ENCODE measurements at places on chromosomes 2 and 18. TPM values are rescaled to one million over a fixed set of nuclear protein-coding genes. Genes with fewer than 3 reads are reported as not detected.

Gene EGR4
- not detected for polyA plus RNA-seq

DNA sequence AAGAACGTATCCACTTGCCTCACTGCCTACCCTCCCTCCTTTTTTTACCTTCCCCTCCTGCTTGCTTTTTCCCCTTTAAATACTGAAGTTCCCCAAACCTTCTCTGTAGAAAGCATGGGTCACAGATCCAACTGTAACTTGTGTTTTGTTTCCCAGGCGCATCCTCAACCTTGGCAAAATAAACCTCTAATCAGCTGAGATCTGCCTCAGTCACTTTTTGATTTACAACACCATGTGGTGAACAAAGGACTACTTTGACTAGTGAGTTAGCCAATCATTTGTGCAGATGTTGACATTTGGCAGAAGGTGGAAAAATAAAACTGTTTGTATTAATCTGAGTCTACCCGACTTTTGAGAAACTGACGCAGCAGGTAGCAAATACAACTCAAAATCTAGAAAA is 23.3 kb upstream of the MCM6 start:
- H3K4me3 ChIP-seq = no peak overlapping the region
- H3K27ac ChIP-seq = no peak overlapping the region
- no peaks in the 10 kb centered on the region for H3K27me3 ChIP-seq
- DNase-seq = no peak
- no peaks in the 10 kb centered on the region for H3K36me3 ChIP-seq
- no peaks in the 10 kb centered on the region for H3K4me1 ChIP-seq

DNA sequence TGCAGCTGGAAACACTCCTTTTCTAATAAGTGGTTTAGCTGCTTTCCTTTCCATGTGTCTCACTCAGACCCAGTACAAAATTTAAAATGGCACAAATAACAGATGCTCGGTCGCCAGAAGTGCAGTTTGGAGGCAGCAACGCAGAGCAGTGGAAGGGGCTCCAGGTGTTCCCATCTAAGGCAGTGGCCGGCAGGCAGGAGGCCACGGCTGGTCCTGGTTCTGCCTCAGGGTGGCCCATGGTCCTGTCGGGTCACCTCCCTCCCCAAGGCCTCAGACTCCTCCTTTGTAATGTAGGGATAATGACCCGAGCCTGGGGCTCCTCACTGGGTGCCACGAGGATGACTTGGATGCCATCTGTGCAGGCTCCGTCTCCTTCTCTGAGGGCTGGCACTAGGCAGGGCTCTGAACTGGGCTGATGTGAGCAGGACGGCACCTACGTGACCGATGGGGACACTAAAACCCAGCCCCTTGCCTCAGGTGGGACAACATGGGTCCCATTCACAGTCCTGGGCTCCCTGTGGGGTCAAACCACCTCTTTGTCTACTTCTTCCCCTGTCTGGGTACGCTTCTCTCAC is 80.9 kb upstream of the SLC66A3 start:
- H3K4me1 ChIP-seq = no peaks in the 10 kb centered on the region
- H3K36me3 ChIP-seq = no peaks in the 10 kb centered on the region
- no peak for DNase-seq

GRCh38 chr2:89834306-89834705 is 1142.8 kb downstream of the RPIA start:
- H3K36me3 ChIP-seq = peaks cover 7% of the 10 kb centered on the region
- H3K4me3 ChIP-seq = no peak overlapping the region
- H3K27me3 ChIP-seq = no peaks in the 10 kb centered on the region
- peaks cover 24% of the 10 kb centered on the region for H3K4me1 ChIP-seq
- peak overlapping the region; percentile 45 for H3K27ac ChIP-seq

DNA sequence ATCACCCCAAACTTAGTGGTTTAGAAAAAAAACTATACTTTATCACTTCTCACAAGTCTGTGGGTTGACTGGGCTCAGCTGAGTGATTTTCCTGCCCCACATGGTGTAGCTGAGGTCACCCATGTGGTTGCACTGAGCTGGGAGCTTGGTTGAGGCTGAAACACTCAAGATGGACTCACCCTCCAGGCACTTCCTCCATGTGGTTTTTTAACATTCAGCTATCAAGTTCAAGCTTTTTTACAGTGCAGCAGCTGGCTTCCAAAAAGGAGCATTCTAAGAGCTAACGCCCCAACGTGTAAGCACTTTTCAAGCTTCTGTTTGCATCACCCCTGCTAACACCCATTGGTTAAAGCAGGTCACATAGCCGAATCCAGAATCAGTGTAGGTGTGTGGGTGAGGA is 105.9 kb upstream of the CREB1 start:
- DNase-seq = peak; percentile 31
- H3K4me3 ChIP-seq = no peak overlapping the region
- peaks cover 22% of the 10 kb centered on the region for H3K36me3 ChIP-seq
- H3K27me3 ChIP-seq = no peaks in the 10 kb centered on the region

DNA sequence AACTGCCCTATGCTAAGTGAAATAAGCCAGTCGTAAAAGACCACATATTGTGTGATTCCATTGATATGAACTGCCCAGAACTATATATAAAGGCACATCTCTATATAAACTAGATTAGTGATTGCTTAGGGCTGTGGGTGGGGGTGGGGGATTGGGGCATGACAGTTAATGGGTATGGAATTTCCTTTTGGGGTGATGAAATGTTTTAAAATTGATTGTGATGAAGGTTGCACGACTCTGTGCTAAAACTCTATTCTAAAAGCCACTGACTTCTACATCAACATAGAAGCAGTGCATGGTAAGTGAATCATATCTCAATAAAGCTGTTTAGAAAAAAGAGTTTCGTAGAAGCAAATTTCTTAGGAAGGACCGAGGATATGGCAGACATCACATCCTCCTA is 53.0 kb downstream of the CDCA7 start:
- H3K4me3 ChIP-seq = no peak overlapping the region
- H3K27me3 ChIP-seq = peaks cover 41% of the 10 kb centered on the region
- H3K4me1 ChIP-seq = peaks cover 1% of the 10 kb centered on the region
- no peak overlapping the region for H3K27ac ChIP-seq
- DNase-seq = no peak
- H3K36me3 ChIP-seq = no peaks in the 10 kb centered on the region

DNA sequence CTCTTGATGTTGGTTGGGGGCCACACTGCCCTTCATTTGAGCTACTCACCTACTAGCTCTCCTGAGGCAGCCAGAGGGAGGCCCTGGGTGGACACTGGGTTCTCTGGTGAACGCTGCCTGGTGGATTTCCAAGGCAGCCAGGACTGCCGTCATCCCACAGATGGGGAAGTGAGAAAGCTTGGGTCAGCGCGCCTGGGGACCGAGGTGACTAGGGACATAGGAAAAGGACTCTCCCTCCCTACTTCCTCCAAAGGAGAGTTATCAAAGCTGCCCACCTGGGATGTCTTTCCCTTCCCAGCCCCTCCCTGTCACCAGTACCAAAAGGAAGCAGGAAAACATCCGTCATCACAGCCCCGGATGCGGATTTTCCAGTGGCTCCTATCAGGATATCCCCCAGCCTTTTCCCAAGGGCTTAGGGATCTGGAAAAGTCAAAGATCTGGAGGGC is 3.8 kb upstream of the SEMA4C start:
- H3K4me1 ChIP-seq = peaks cover 17% of the 10 kb centered on the region
- peak overlapping the region; percentile 91 for H3K27ac ChIP-seq
- DNase-seq = no peak
- H3K36me3 ChIP-seq = no peaks in the 10 kb centered on the region
- H3K4me3 ChIP-seq = no peak overlapping the region

DNA sequence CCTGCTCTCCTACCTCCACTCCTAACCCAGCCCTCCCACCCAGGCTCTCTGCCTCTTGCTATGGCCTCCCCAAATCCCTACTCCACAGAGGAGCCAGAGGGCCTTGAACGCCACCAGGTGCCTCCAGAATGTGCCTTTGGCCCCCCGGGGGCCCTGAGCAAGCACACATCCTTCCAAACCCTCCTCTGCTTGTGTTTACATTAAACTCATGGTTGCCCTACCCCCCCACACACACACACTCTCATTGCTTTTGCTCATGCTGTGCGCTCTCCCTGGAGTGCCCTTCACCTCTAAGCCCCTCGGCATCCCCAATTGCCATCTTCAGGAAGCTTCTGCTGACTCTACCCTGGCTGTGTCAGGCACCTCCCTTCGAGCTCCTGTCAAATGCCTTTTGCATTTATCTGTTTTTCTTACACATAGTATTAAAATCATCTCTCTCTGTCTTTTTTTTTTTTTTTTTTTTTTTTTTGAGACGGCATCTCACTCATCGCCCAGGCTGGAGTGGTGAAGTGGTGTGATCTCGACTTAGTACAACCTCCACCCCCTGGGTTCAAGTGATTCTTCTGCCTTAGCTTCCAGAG is 16.3 kb upstream of the TET3 start:
- H3K4me3 ChIP-seq = no peak overlapping the region
- peak overlapping the region; percentile 78 for H3K27ac ChIP-seq
- peaks cover 64% of the 10 kb centered on the region for H3K4me1 ChIP-seq
- DNase-seq = no peak

DNA sequence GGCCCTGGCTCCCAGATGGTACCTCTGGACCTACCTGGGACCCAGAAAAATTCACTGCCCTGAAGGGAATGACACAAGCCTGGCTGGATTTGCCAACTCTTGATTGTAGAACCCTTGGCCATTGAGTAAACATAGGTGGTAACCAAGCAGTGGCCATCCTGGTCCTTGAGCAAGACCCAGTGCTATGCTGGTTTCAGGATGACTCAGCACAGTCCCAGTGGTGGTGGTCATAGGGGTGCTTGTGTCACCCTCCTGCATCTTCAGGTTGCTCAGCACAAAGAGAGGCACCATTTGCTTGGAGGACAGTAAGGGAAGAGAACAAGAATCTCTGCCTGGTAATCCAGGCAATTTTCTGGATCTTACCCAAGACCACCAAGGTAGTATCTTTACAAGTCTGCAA is 52.9 kb downstream of the UPP2 start:
- no peaks in the 10 kb centered on the region for H3K27me3 ChIP-seq
- no peak for DNase-seq

Gene GNLY
- 20.4 TPM for polyA plus RNA-seq

DNA sequence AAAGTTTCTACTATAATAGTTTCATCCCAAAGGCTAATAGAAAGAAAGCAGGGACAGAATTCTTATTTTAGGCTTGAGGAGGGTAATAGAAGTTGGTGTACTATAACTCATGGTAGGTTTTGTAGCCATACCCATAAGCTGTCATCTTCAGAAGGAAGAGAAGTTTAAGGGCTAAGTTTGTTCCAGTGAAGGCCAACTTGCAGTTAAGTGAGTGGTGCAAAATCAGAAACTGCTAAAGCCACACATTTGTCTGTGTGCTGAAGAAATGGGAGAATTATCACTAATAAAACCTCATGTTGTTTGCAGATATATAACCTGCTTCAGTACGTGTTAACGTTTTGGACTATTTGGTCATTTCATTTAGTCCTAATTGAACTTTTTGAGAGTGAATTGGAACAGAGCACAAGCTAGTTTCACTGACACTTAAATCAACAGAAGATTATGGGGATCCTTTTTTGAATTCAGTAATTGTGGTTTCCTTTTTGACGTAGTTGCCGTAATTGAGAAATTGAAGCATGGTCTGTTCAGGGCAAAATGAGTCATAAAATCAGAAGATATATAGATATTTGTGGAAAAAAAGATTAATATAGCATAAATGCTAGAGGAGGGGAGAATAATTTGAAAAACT is 69.1 kb downstream of the PHLPP1 start:
- no peak for DNase-seq
- H3K27ac ChIP-seq = no peak overlapping the region
- H3K4me1 ChIP-seq = peaks cover 25% of the 10 kb centered on the region
- H3K4me3 ChIP-seq = no peak overlapping the region

- no peak overlapping the region for H3K4me3 ChIP-seq
- H3K27ac ChIP-seq = no peak overlapping the region
- no peaks in the 10 kb centered on the region for H3K36me3 ChIP-seq
- peaks cover 53% of the 10 kb centered on the region for H3K27me3 ChIP-seq
- DNase-seq = no peak
Measured at GRCh38 chr18:59196161-59196725, 23.7 kb upstream of the GRP start.

DNA sequence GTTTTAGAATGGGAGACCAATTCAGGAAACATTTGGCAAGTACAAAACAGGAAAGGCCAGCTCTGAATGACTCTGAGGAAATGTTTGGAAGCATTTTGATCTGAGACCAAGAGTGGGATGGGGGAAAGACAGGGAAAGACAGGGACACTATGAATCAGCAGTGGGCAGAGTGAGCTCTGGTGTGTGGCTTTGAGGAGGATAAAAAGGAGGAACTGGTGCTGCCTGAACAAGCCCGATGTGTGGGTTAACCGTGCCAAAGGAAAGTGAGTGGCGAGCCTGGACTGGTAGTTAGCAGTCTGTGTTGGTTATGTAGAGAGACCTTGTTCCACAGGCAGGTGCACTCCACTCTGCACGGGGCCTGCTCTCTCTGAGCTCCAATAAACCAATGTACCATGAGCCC is 5.3 kb downstream of the MFSD6 start:
- no peak overlapping the region for H3K4me3 ChIP-seq
- H3K27ac ChIP-seq = peak overlapping the region; percentile 46
- H3K4me1 ChIP-seq = peaks cover 40% of the 10 kb centered on the region
- H3K27me3 ChIP-seq = no peaks in the 10 kb centered on the region
- no peak for DNase-seq

Gene ALK
- polyA plus RNA-seq = not detected

DNA sequence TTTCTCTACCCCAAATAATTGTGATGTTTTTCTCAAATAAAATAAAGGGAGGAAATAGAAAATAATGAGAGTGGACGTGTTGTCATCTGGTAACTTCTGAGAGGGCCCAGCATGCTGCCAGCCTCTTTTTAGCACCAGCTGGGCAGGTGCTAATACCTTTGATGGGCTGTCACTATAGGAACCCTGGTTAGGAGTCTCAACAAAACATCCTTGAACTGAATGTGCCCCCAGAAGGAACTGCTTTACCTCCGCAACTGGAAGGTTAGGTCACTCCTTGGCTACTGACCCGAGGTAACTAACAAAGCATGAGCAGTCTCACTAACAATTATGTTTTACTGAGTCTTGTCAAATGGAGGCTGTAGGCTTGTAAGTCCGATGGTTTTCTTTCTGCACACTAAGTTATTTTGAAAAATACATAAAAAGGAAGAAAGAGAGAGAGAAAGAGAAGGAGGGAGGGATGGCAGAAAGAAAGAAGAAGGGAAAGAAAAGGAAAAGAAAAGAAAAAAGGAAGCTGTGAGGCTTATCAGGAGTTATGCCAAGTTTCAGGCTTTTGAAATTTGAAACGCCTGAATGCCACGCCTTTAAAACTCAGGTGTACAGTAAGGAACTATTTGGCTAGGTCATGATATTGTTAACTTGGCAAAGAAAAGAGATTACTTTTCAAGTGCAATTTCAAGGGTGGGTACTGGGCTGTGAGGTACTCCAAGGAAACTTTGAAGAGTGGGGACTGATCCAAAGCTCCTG is 91.0 kb downstream of the TGIF1 start:
- no peaks in the 10 kb centered on the region for H3K4me1 ChIP-seq
- no peaks in the 10 kb centered on the region for H3K36me3 ChIP-seq
- H3K27ac ChIP-seq = no peak overlapping the region
- peaks cover 5% of the 10 kb centered on the region for H3K27me3 ChIP-seq
- no peak for DNase-seq
- no peak overlapping the region for H3K4me3 ChIP-seq

Gene FEV
- not detected for polyA plus RNA-seq
